Placental pericyte (primary cell): ENCODE measurements at places on chromosomes 5 and 9. TPM values are rescaled to one million over a fixed set of nuclear protein-coding genes. Genes with fewer than 3 reads are reported as not detected.

The LCN15 gene
- total RNA-seq = not detected in 2 replicates

The PKD2L2 gene
- total RNA-seq = not detected in 2 replicates

The C1QTNF2 gene
- 0.72 TPM in 1 of 2 replicates, not detected in the other for total RNA-seq

The TCF7 gene
- total RNA-seq = 0.44 and 3.9 TPM in 2 replicates

The DNM1 gene
- total RNA-seq = 17.1 and 47.0 TPM in 2 replicates

The CAVIN4 gene
- total RNA-seq = 0.66 and 3.7 TPM in 2 replicates

The SPATA31C1 gene
- not detected in 2 replicates for total RNA-seq

The HMCN2 gene
- total RNA-seq = not detected in 2 replicates

The LECT2 gene
- not detected in 2 replicates for total RNA-seq

The LCN9 gene
- not detected in 2 replicates for total RNA-seq

The PGM5 gene
- total RNA-seq = 2.0 and 6.6 TPM in 2 replicates

The HTR1A gene
- total RNA-seq = not detected in 2 replicates

The BARHL1 gene
- total RNA-seq = not detected in 2 replicates

The TPPP gene
- under 0.01 and 0.14 TPM in 2 replicates for total RNA-seq

The LRRC14B gene
- total RNA-seq = not detected in 2 replicates

The ADAMTS2 gene
- total RNA-seq = 8.1 and 33.2 TPM in 2 replicates

The GRM6 gene
- not detected in 2 replicates for total RNA-seq

The ANKDD1B gene
- 0.44 TPM in 1 of 2 replicates, not detected in the other for total RNA-seq

The RASGEF1C gene
- not detected in 2 replicates for total RNA-seq

The UGCG gene
- total RNA-seq = 149 and 192 TPM in 2 replicates

The ELAVL2 gene
- not detected in 2 replicates for total RNA-seq

The BAAT gene
- total RNA-seq = 0.14 TPM in 1 of 2 replicates, not detected in the other

The SPATA9 gene
- total RNA-seq = 0.57 and 0.88 TPM in 2 replicates

The SPATA31D4 gene
- not detected in 2 replicates for total RNA-seq

The IL4 gene
- not detected in 2 replicates for total RNA-seq

The CA9 gene
- not detected in 2 replicates for total RNA-seq

The SLCO6A1 gene
- total RNA-seq = under 0.01 and 0.14 TPM in 2 replicates

The ADRB2 gene
- 0.66 and 2.3 TPM in 2 replicates for total RNA-seq

The IL13 gene
- total RNA-seq = not detected in 2 replicates

The APBA1 gene
- 3.5 and 9.2 TPM in 2 replicates for total RNA-seq

The HMMR gene
- total RNA-seq = 1.3 and 49.0 TPM in 2 replicates

The GABBR2 gene
- total RNA-seq = 0.44 and 8.3 TPM in 2 replicates

The TBC1D13 gene
- 17.8 and 18.2 TPM in 2 replicates for total RNA-seq

The OR1Q1 gene
- not detected in 2 replicates for total RNA-seq

The IFNB1 gene
- not detected in 2 replicates for total RNA-seq

The MRRF gene
- 41.8 and 45.7 TPM in 2 replicates for total RNA-seq

The ANGPTL2 gene
- 21.2 and 71.6 TPM in 2 replicates for total RNA-seq

The SLC6A18 gene
- total RNA-seq = not detected in 2 replicates

The CCIN gene
- total RNA-seq = 0.22 and 3.4 TPM in 2 replicates

The SYK gene
- under 0.01 TPM in 1 of 2 replicates, not detected in the other for total RNA-seq

The SPARC gene
- total RNA-seq = 1,482 and 1,594 TPM in 2 replicates

The MARCOL gene
- total RNA-seq = not detected in 2 replicates

The FAM81B gene
- not detected in 2 replicates for total RNA-seq

The JAKMIP2 gene
- 0.22 and 0.29 TPM in 2 replicates for total RNA-seq
